Transverse colon (tissue), 4 donors: ENCODE measurements at places on chromosomes 4 and X. TPM values are rescaled to one million over a fixed set of nuclear protein-coding genes. Genes with fewer than 3 reads are reported as not detected.

GRCh38 chr4:78179196-78179595, 122.1 kb downstream of the FRAS1 start:
- no peak overlapping the region for H3K27ac ChIP-seq
- no peak overlapping the region for H3K4me3 ChIP-seq
- no peak for DNase-seq
- peaks cover 6% of the 10 kb centered on the region for H3K4me1 ChIP-seq
- H3K27me3 ChIP-seq = no peaks in the 10 kb centered on the region

- no peaks in the 10 kb centered on the region for H3K36me3 ChIP-seq
- H3K27ac ChIP-seq = no peak overlapping the region
- H3K27me3 ChIP-seq = no peaks in the 10 kb centered on the region
- no peak overlapping the region for H3K4me3 ChIP-seq
- H3K4me1 ChIP-seq = no peaks in the 10 kb centered on the region
- no peak for DNase-seq
These were observed 543.0 kb downstream of the SPRY1 start for GRCh38 chr4:123939621-123940020.

DNA sequence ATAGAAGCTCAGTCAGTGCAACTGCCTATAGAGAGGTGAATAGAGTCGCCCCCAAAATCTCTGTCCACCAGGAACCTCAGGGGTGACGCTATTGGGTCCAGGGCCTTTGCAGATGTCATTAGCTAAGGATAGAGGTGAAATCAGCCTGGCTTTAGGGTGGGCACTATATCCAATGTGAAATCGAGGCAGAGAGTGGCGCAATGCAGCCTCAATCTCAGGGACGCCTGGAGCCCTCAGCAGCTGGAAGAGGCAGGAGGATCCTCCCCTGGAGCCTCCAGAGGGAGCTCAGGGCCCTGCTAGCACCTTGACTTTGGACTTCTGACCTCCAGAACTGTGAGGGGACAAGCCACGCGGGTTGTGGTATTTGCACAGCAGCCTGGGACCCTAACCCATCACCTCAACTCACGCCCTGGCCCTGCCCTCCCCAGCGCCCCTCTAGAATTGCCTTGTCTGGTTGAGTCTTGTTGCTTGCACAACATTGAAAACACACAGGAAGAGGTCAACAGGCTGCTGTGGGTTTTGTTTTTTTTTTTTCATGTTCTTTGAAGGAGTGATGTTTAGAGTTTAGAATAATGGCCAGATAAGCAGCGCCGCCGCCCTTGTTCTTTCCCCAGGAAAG, 89.4 kb upstream of the PSAPL1 start:
- no peak overlapping the region for H3K4me3 ChIP-seq
- H3K27me3 ChIP-seq = no peaks in the 10 kb centered on the region

DNA sequence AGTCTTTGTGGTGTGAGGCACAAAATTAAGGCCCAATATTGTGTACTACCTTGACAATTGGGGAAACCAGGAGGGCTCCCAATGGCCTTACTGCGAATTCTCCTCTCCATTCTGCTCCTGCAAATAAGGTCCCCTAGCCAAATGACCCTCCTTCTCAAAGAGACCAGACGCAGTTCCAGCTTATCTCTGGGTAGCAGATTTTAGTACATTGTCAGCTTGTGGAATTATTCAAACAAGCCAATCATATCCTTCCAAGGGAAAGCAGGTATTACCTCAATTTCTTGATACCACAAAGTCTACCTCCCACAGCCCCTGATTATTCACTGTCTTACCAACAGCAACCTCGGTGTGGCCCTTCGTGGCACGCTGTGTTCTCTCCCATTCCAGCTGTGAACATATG, 7.8 kb upstream of the ZBTB33 start:
- no peak overlapping the region for H3K4me3 ChIP-seq
- H3K36me3 ChIP-seq = no peaks in the 10 kb centered on the region
- no peaks in the 10 kb centered on the region for H3K27me3 ChIP-seq

DNA sequence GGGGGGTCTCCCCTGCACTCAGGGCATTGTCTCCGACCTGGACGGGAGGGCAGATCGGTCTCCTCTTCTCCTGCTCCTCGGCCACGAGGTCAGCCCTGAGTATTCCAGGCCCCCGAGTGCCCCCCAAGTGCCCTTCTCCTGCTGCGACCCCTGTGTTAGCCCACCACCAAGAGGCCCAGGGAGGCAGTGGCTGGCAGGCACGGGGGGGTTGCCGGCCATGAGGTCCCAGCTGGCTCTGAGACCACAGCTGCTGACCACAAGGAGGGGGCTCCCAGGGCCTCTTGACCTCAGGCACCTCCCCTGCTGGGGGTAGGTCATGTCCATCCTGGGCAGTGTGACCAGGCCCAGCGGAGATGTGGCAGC, 186.1 kb upstream of the PSAPL1 start:
- H3K36me3 ChIP-seq = no peaks in the 10 kb centered on the region
- no peak overlapping the region for H3K27ac ChIP-seq
- no peak overlapping the region for H3K4me3 ChIP-seq
- no peaks in the 10 kb centered on the region for H3K4me1 ChIP-seq
- no peaks in the 10 kb centered on the region for H3K27me3 ChIP-seq

DNA sequence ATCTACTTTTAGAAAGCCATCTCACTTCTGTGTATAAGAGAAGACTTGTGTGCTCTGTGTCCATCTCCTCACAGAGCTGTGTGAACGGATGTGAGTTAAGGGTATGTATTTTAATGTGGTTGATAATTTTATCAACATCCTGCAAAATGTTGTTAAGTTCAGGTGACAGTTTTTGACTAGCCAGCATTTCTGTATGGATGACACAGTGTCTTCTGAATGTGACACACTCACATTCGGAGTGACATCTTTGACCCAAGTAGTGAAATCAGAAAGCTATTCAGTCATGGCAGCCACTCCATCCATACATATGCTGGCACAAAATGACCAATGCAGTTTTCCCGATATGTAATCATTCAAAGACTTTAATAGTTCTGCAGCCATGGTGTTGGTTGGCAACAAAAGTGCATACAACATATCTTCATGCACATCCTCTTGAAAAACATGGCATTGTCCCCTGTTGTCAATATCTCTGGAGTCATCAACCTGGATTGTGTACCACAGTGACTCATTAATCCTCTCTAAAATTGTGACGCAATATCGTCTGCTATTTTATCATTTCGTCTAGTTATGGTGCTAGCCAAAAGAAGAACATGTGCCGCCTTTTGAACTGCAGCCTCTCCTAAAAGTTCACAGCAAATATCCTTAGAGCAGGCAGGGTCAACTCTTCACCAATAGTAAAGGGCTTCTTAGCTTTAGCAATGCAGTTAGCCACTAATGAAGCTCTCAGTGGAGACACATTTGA, 6.8 kb upstream of the FGF2 start:
- no peaks in the 10 kb centered on the region for H3K4me1 ChIP-seq
- no peaks in the 10 kb centered on the region for H3K27me3 ChIP-seq
- H3K36me3 ChIP-seq = no peaks in the 10 kb centered on the region
- no peak overlapping the region for H3K4me3 ChIP-seq

DNA sequence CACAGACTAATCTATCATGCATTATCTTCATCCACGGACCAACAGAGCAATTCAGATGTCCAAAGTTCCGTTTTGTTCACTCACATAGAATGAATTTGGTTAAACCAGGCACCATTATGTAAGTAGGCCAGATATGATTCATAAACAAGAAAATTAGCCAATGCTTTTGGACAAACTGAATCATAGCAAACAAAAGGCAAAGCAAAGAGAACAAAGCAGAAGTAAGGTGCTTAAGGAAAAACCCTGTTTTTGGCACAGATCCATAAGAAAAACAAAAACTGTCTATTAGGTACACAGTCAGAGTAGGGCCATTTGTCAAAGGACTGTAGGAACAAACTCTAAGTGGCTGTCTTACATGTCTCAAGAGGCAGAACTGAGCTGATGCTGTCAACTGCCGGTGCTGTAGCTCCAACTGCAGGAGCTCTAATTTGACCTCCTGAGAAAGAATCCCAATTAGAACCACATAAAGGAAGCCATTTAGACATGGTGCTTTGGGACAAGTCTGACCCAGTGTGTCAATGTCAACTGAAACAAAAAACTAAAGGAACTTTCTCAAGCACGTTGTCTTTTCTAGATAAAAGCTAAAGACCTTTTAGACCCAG, 146.7 kb downstream of the COL25A1 start:
- no peak overlapping the region for H3K27ac ChIP-seq
- no peak for DNase-seq
- no peaks in the 10 kb centered on the region for H3K27me3 ChIP-seq
- no peaks in the 10 kb centered on the region for H3K36me3 ChIP-seq

DNA sequence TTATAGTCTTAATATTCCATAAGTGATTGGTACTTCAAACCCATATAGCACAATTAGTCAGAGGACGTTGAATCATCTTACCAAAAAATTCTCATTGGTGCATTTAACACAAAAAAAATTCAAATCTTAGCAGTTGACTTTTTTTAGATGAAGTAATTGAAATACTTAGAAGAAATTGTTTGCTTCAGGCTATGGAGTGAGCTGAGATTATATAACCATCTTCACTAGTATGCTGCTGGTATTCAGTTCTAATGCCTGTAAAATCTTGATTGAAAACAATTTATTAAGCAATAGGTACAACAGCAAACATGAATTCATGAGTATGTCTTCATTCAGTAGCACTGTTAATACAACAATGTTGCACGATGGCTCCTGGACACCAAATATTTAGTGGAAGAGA, 250.0 kb downstream of the GPM6A start:
- no peak overlapping the region for H3K27ac ChIP-seq
- H3K36me3 ChIP-seq = no peaks in the 10 kb centered on the region
- H3K27me3 ChIP-seq = no peaks in the 10 kb centered on the region
- no peaks in the 10 kb centered on the region for H3K4me1 ChIP-seq
- no peak for DNase-seq

DNA sequence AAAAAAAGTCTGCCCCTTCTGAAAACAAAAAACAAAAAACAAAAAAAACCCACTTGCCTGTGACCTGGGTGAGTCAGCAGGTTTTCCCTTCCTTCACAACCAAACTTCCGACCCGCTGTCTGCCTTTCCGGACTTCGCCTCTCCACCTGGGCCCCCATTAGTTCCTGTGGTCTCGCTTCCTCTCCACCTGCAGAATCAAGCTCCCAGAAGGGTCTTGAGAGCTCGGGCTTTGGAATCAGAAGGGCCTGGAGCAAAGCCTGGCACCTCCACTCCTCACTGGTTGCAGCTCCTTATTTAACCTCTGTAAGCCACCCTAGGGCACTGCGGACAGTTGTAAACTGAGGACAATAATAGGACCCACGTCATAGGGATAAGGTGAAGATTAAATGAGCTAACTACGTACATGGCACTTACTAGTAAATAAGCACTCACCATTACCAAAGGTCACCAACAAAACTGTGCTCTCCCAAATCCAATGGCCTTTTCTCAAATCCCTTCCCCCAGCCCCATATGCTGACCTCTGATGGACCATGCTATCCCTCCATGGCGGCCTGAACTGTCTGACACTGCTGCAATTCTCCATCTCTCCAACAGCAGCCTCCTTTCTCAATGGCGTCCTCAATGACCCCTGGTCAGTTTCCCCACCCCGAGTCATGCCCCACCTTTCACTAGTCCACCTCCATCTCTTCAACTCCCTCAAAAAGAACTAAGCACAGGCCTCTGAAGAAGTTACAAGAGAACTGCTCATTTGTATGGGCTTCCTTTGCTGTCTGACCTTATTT, 64.2 kb downstream of the IRF2 start:
- H3K36me3 ChIP-seq = peaks cover 6% of the 10 kb centered on the region
- H3K4me3 ChIP-seq = no peak overlapping the region
- peak overlapping the region; percentile 4 for H3K27ac ChIP-seq
- H3K27me3 ChIP-seq = no peaks in the 10 kb centered on the region

DNA sequence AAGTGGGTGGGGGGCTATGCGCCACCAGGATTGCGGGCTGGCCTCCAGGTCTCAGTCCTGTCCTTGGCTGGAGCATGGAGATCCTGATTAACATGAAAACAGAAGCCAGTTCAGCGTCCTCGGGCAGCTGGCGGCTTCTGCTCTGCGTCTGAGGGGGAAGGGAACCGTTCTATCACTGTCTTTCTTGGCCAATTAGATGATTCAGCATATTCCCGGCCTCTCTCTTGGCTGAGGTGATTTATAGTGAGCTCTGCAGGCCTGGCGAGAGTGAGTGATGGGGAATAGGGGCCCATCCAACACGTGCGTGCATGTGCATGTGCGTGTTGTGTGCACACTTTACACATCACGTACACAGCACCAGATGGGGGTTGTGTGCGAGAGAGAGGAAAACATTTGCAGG, 145.8 kb upstream of the ATP6AP2 start:
- no peaks in the 10 kb centered on the region for H3K27me3 ChIP-seq
- no peaks in the 10 kb centered on the region for H3K36me3 ChIP-seq
- DNase-seq = no peak
- H3K4me3 ChIP-seq = no peak overlapping the region

DNA sequence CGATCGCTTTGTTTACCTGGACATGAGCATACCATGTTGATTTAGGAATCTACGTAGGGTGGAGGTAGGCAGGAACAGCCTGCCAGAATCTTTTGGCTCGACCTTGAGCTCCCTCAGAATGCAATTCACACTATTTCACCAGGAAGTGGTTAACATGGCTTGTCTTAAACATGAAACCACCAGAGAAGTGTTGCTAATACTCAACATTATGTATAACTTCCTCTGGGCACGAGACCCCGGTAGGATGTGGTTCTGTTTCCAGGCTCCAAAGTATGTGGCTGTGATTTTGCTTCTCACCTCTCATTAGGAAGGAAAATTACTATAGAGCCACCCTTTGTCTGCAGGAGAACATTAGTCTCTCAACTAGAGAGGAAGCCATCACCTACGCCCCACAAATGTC, 59.0 kb upstream of the VCX3B start:
- no peaks in the 10 kb centered on the region for H3K4me1 ChIP-seq
- no peak for DNase-seq
- H3K36me3 ChIP-seq = no peaks in the 10 kb centered on the region
- H3K27ac ChIP-seq = no peak overlapping the region

GRCh38 chrX:93259029-93259428, 414.3 kb downstream of the NAP1L3 start:
- H3K27me3 ChIP-seq = no peaks in the 10 kb centered on the region
- H3K36me3 ChIP-seq = no peaks in the 10 kb centered on the region
- no peak for DNase-seq
- no peak overlapping the region for H3K4me3 ChIP-seq
- no peak overlapping the region for H3K27ac ChIP-seq

GRCh38 chr4:22552812-22553211, 36.9 kb upstream of the ADGRA3 start:
- H3K27ac ChIP-seq = no peak overlapping the region
- H3K4me1 ChIP-seq = peaks cover 21% of the 10 kb centered on the region
- no peak overlapping the region for H3K4me3 ChIP-seq
- DNase-seq = no peak
- no peaks in the 10 kb centered on the region for H3K27me3 ChIP-seq

GRCh38 chrX:71440401-71440800, 74.2 kb downstream of the TAF1 start:
- no peak overlapping the region for H3K27ac ChIP-seq
- no peak overlapping the region for H3K4me3 ChIP-seq
- H3K4me1 ChIP-seq = no peaks in the 10 kb centered on the region
- no peaks in the 10 kb centered on the region for H3K36me3 ChIP-seq

Gene MAGEB17
- not detected for total RNA-seq

Gene NEUROG2
- total RNA-seq = not detected

Gene ZNF280C
- 3.5 TPM for total RNA-seq

Gene NIPAL1
- 44.0 TPM for total RNA-seq

Gene ERCC6L
- 1.4 TPM for total RNA-seq

Gene ADGRG4
- total RNA-seq = under 0.01 TPM

Gene NALF2
- total RNA-seq = not detected
